ENCODE measurements at places on chromosomes 11 and 22.

DNA sequence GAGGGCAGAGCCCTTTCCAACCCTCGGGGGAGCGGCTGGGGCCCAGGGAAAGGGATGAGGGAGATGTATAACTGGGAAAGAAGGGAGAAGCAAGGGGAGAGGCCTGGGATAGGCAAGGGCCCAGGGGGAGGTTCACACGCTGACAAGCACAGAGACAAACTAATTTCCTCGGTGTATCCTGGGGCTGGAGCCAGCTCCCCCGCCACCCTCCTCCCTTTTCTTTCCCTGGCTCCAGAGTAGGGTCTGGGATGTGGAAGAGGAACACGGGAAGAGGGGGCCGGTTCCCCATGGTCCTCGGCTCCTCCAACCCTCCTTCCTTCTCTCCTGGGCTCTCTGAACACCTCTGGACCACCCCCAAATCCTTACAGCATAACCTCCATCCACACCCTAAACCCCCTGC, 6.9 kb downstream of the CLCF1 start:
- DNase-seq = no peak

- no peak for DNase-seq
These were observed 59.0 kb downstream of the MYH9 start for GRCh38 chr22:36328635-36329253.

GRCh38 chr11:134072844-134073243, 4.0 kb downstream of the JAM3 start:
- DNase-seq = no peak

GRCh38 chr22:48741540-48741939, 1086.1 kb downstream of the BRD1 start:
- DNase-seq = no peak

GRCh38 chr22:36884349-36885158, 23.7 kb downstream of the NCF4 start:
- no peak for DNase-seq

DNA sequence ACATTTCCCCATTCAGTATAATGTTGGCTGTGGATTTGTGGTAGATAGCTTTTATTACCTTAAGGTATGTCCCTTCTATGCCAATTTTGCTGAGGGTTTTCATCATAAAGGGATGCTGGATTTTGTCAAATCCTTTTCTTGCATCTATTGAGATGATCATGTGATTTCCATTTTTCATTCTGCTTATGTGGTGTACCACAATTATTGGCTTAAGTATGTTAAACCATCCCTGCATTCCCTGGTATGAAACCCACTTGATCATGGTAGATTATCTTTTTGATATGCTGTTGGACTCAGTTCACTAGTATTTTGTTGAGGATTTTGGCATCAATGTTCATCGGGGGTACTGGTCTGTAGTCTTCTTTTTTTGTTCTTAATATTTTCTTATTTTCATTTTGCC, 44.7 kb upstream of the ARHGAP32 start:
- DNase-seq = no peak

- DNase-seq = no peak
These were observed 81.0 kb upstream of the LRRC55 start for GRCh38 chr11:57100638-57101331.

GRCh38 chr11:93487032-93487483, 56.1 kb downstream of the SMCO4 start:
- DNase-seq = no peak

DNA sequence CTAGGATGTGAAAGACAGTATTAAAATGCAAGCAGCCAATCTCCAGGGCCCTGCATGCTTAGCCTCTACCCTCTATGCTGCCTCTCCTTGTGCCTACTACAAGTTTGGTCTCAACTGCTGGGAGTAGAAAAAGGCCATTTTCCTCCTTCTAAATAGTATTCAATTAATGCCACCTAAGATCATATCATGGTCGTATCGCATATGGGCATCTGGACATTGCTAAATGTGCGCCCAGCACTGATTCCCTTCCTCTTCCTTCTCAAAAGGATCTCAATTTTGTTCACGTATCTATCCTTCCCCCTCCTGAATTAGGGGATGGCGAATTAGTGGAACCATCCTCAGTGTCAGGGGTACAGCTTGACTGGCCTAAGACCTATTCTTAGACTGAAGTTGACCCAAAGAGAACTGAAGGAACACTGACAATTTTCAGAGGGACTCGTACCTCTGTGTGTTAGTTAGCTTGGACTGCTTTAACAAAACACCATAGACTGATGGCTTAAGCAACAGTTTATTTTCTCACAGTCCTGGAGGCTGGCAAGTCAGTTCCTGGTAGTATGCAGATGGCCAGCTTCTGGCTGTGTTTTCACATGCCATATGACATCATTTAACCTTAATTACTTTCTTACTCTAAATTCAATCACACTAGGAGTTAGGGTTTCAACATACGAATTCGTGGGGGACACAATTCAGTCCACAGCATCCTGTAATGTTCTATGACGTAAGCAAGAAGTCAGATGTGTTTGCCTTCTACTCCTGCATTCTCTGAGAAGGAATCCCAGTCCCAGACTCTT, 8.5 kb upstream of the NUP50 start:
- no peak for DNase-seq

DNA sequence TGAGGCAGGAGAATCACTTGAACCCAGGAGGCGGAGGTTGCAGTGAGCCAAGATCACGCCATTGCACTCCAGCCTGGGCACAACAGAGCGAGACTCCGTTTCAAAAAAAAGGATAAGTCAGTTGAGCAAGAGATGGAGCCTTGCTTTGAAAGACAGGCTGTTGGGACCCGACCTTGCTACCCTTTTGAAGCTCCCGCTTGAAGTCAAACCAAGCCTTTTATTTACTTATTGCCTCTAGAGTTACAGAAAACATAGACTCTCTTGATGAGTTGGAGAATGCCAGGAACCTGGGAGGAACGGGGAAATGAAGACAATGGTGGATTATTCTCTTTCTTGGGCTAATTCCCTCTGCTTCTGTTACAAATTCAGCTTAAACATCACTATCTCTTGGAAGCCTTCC, 4.9 kb downstream of the SYN3 start:
- DNase-seq = no peak

GRCh38 chr22:43203471-43203981, 16.6 kb upstream of the TTLL12 start:
- no peak for DNase-seq
